Glutamatergic neuron (in vitro differentiated cells): ENCODE measurements at places on chromosomes 5 and 9. TPM values are rescaled to one million over a fixed set of nuclear protein-coding genes. Genes with fewer than 3 reads are reported as not detected.

The TMEM252 gene
- total RNA-seq = not detected

The ADAMTSL1 gene
- 0.91 TPM for total RNA-seq

The LYRM7 gene
- 6.4 TPM for total RNA-seq

The CDC25C gene
- 3.2 TPM for total RNA-seq

The FOXE1 gene
- not detected for total RNA-seq

The PHF19 gene
- 18.9 TPM for total RNA-seq

The FBN2 gene
- 0.86 TPM for total RNA-seq

The SV2C gene
- 17.8 TPM for total RNA-seq

The ZNF483 gene
- 6.5 TPM for total RNA-seq

The CCNI2 gene
- total RNA-seq = 0.17 TPM

The SLC6A7 gene
- not detected for total RNA-seq

The BRD3 gene
- total RNA-seq = 128 TPM

The FAM13B gene
- 31.4 TPM for total RNA-seq

The AMBP gene
- 0.29 TPM for total RNA-seq

The UNC13B gene
- total RNA-seq = 90.7 TPM

The C9orf50 gene
- 0.56 TPM for total RNA-seq

The PAXX gene
- total RNA-seq = 50.7 TPM

The IL33 gene
- total RNA-seq = not detected

The PCDH12 gene
- total RNA-seq = 1.7 TPM

The KIF4B gene
- not detected for total RNA-seq

The NAIP gene
- total RNA-seq = 32.5 TPM

The DMGDH gene
- total RNA-seq = 1.7 TPM

The IPPK gene
- 7.0 TPM for total RNA-seq

The KIF12 gene
- 0.93 TPM for total RNA-seq

The STX17 gene
- 14.1 TPM for total RNA-seq

The FBXO38 gene
- 132 TPM for total RNA-seq

The PTPRD gene
- total RNA-seq = 532 TPM

The GMCL2 gene
- total RNA-seq = not detected

The IL3 gene
- total RNA-seq = not detected

The ADAMTS16 gene
- total RNA-seq = 4.8 TPM

The CCL21 gene
- total RNA-seq = not detected
